ENCODE measurements at places on chromosomes 1 and 21. TPM values are rescaled to one million over a fixed set of nuclear protein-coding genes. Genes with fewer than 3 reads are reported as not detected.

GRCh38 chr1:168794057-168794456 is 65.1 kb upstream of the DPT start:
- no peaks in the 10 kb centered on the region for H3K27me3 ChIP-seq

GRCh38 chr1:228765168-228765946 is 30.1 kb downstream of the RHOU start:
- H3K4me3 ChIP-seq, result no peak overlapping the region
- H3K4me1 ChIP-seq, result peaks cover 6% of the 10 kb centered on the region
- no peak overlapping the region for H3K27ac ChIP-seq
- peaks cover 7% of the 10 kb centered on the region for H3K27me3 ChIP-seq
- DNase-seq, result no peak

DNA sequence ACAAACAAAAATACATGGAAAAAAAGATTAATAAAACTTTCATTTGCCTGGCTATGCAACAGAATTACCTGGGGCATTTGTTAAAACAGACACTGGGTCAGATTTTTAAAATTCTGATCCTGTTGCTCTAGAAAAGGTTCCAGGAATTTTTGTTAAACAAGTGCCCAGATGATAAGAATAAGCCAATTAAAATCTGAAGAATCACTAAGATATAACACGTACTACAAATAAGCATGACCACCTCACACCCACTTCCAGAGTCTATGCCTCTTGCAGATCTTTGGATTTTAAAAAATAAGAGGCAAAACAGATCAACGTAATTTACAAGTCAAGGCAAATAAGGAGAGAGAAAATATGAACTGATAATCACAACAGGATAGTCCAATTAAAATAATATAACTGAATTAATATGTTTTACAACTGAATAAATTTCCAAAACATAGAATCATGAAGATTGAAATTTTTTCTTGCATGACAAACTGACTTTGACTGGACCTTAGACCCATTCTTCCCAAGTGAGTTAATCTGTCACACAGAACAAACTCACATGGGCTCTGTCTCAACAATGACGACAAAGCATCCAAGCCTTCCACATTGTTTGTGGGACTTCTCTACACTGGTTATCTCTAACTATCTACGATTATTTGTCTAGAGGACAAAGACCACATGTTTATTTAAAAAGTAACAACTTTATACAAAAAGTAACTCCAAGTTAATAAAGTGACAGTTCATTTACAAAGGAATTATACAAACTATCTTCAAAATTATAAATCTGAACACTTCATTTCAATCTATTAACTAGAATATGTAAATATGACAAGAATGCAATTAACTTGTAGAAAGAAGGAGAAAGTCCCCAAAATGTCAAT is 56.9 kb downstream of the COP1 start:
- H3K4me1 ChIP-seq, result peaks cover 34% of the 10 kb centered on the region
- H3K27ac ChIP-seq, result peak overlapping the region; percentile 82
- DNase-seq, result no peak
- H3K4me3 ChIP-seq, result peak overlapping the region; percentile 19

GRCh38 chr1:21605964-21606705 is 63.0 kb downstream of the RAP1GAP start:
- H3K36me3 ChIP-seq, result no peaks in the 10 kb centered on the region
- no peak overlapping the region for H3K4me3 ChIP-seq
- H3K27me3 ChIP-seq, result peaks cover 3% of the 10 kb centered on the region
- no peak for DNase-seq
- H3K4me1 ChIP-seq, result peaks cover 13% of the 10 kb centered on the region

- peaks cover 3% of the 10 kb centered on the region for H3K36me3 ChIP-seq
- peaks cover 9% of the 10 kb centered on the region for H3K4me1 ChIP-seq
- H3K4me3 ChIP-seq, result peak overlapping the region; percentile 90
- peaks cover 14% of the 10 kb centered on the region for H3K27me3 ChIP-seq
- peak overlapping the region; percentile 53 for H3K27ac ChIP-seq
These were observed 2.7 kb upstream of the ZBTB21 start for GRCh38 chr21:42012763-42013329.

DNA sequence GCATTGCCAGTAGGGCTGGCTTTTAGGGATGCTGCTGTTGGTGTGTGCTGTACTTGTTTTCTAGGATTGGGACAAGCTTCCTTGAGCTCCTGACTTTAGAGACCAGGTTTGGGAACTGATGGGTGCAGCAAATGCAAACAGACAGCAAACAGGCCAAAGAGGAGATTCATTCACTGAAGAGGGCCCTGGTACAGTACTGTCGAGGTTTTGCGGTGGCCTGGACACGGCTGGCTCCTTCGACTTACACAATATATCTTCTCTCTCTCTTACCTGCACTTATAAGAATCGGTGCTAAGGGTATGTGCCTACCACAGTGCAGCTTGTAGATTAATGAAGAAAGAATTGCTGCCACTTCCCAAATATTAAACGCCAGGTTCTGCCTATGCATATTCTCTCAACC is 44.6 kb downstream of the ATP1A1 start:
- no peaks in the 10 kb centered on the region for H3K27me3 ChIP-seq
- H3K27ac ChIP-seq, result peak overlapping the region; percentile 96
- peak overlapping the region; percentile 85 for H3K4me3 ChIP-seq
- no peak for DNase-seq

LRRC8B gene
- total RNA-seq, result 22.2 TPM

DENND2D gene
- 3.0 TPM for total RNA-seq

Measured in progenitor cell of endocrine pancreas (in vitro differentiated cells).